Left renal pelvis (tissue), 4 donors: ENCODE measurements at places on chromosomes 6 and 20. TPM values are rescaled to one million over a fixed set of nuclear protein-coding genes. Genes with fewer than 3 reads are reported as not detected.

The C6orf120 gene
- 51.2 TPM for polyA plus RNA-seq

GRCh38 chr6:148674306-148674705 is 72.5 kb upstream of the UST start:
- no peak for DNase-seq

DNA sequence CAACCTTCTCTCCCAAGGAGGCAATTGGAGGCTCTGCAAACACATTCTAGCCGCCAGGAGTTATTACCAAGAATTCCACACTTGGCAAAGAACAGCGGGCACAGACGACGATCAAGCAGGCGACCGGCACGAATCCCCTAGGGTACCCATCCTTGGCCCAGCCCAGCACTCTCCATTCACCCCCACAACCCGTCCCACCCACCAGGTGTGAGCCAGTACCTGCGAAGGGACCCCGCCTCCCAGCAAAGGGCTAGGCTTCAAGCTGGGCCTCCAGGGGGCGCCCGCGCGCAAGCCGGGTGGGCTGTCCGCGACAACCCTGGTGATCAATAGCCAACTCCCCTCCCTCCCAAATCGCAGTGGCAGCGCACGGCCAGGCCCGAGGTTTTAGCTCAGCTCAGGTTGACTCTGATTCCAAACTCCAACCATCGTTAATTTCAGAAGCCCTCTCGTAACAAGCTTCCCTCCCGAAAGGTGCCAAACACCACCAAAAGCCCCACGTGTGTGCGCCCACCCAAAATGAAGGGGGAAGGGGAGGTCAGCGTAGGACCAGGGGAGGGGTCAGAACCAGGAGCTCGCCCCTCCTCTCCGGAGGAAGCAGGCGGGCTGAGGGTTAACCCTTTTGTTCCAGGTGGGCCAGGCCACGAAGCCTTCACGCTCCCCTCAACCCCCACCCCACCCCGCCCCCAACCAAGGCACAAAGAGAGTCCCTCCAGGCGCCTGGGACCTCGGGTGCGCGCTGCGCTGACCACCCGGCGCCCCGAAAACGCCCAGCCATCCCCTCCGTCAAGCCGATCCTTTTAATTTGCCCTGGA is 2.1 kb downstream of the SALL4 start:
- DNase-seq = no peak

DNA sequence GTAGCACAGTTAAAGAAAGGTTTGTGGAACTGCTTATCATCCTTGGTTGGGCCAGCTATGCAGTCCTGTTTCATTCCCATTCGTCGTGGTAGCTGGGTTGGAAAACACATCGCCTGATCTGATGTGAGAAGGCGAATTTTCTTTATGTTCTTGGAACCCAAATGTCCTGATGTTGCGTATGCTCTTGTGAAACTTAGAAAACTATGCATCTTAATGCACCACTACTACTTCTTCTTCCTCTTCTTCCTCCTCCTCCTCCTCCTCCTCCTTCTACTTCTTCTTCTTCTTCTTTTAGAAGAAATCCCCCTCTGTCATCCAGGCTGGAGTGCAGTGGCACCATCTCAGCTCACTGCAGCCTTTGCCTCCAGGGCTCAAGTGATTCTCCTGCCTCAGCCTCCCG is 381.6 kb downstream of the UTRN start:
- DNase-seq = no peak
